ENCODE measurements at places on chromosomes 3 and 15.

DNA sequence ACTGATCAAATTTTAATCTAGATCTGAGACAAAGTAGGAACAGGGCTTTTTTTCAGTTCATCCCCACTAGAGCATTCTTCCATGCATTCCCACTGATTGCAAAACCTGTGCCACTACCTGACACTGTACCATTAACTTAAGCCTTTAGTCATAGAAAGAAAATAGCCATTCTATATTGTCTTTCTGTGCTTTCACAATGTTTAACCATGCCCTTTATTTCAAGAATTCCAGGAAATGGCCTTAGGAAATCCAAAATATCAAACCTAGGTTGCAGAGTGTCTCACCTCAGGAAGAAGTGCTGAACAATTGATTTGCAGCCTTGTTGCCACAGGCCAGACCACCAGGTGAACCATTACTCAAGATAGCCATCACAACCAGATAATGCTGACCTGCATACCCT is 56.2 kb upstream of the TGFBR2 start:
- DNase-seq, result no peak

DNA sequence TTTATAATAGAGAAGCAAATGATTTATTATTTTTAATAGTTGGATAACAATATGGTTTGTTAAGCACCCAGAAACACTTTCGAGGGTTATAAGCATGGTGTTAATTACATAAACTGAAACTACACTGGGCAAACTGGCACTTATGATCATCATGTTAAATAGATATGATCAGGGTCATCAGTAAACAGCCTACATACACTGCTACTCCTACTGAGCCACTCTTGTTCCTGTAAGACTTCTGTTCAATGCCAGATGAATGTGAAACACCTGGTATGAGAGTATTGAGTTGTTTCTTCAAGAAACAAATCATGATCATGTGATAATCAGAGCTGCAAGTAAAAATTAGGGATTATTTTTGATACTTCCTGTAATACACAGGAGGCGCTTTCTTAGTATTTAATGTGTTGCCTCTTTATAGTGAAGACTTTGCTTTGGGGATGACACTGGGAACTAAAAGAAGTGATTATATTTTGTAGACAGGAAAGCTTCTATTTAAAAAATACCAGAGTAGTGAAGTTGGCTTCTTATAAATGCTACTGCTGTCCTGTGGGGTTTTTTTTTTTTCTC is 32.3 kb upstream of the UTS2B start:
- DNase-seq, result peak; percentile 18

- DNase-seq, result no peak
Observed at GRCh38 chr3:64488939-64489338, 198.9 kb downstream of the ADAMTS9 start.

DNA sequence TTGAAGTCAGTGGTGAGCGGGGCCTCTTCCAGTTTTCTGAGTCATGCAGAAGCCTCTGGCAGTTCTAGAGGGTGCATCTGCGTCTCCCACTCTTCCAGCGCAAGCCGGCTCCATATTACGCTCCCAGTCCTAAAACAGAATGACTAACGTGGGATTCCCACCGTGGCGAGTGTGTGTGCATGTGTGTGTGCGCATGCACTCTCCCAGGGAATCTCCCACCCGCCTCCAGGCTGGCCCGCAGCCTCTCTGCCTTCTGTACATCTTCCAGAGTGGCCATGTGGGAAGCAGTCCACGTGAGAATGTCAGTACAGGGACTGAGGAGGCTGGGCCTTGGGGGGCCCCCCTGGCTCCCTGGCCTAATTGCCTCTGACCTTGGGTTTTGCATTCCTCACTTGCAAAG is 87.7 kb downstream of the LSM3 start:
- DNase-seq, result no peak

- DNase-seq, result no peak
Observed at GRCh38 chr15:96583671-96584070, 253.2 kb downstream of the NR2F2 start.

DNA sequence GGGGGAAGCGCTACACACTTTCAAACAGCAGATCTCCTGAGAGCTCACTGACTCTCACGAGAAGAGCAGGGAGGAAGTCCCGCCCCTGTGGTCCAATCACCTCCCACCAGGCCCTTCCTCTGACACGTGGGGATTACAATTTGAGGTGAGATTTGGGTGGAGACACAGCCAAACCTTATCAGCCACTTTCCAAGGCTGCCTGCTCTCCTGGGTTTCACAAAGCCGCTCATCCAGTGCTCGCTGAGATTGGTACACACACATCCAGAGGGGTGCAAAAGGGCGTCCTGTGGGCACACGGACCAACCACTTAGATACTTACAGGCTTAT is 23.1 kb downstream of the XXYLT1 start:
- no peak for DNase-seq

- no peak for DNase-seq
Observed at GRCh38 chr15:100696452-100696851, 94.1 kb downstream of the ASB7 start.

- DNase-seq, result no peak
Observed at GRCh38 chr15:74599156-74599555, 16.5 kb upstream of the CLK3 start.

DNA sequence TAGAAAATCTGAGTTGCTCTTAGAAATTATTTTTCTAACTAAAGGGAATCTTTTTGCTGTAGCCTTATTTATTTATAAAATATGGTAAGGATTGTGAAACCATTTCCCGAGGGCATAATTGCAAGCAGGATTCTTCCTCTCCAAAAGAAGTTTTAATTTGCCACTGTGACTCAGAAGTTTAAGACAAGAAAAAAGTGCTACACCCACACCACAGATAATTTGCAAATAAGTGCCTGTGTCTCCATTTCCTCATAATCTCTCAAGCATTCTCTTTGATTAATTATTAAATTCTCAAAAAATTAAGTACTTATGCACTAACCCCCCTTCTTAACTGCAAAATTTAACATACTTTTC is 43.6 kb downstream of the RASA2 start:
- no peak for DNase-seq

- DNase-seq, result no peak
Observed at GRCh38 chr3:78112291-78113010, 1072.6 kb downstream of the ROBO2 start.

DNA sequence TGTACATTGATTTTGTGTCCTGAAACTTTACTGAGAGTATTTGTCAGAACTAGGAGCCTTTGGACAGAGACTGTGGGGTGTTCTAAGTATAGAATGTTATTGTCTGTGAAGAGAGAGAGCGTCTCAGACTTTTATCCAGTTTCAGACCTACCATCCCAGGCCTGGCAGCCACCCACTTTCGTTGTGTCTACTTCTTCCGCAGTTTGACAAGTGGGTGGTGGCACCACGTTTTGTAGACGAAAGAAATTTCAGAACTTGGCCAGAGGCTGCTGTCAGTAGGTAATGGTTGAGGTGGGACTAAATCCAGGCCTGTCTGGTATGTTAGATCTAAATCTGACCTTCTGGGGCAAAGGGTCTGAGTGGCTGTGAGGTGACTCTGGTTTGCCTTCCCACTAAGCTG is 13.4 kb upstream of the TRAK1 start:
- no peak for DNase-seq
